ENCODE measurements at places on chromosomes 16 and 17.

GRCh38 chr17:67689534-67690177, 28.1 kb upstream of the NOL11 start:
- peak; percentile 12 for DNase-seq

GRCh38 chr16:73107371-73107770, 59.4 kb upstream of the ZFHX3 start:
- DNase-seq, result no peak

DNA sequence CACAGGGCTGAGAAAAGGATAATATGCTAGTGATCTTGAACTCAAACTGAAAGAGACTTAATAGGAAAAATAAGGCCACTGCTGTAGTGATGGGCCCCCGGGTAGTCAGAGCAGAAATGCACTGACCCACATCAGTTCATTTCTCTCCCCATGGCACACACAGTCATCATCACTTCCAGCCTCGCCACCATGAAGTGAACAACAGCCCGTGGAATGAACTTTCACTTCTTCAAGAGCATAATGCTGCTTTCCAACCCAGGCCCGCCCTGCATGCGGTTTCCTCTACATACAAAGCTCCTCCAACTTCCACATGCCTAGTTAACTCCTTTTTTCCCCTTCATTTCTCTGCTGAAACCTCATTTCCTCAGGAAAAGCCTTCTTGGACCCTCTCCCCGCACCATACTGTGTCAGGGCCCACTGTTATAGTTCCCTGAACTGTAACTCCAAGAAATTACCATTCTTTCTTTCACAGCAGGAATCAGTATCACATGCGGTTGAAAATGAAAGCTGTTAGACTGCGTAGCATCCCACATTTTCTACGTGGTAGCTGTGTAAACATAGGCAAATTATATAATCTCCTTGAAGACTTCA, 65.8 kb upstream of the SMIM36 start:
- DNase-seq, result no peak

GRCh38 chr17:39648616-39649366, 11.8 kb downstream of the STARD3 start:
- no peak for DNase-seq

DNA sequence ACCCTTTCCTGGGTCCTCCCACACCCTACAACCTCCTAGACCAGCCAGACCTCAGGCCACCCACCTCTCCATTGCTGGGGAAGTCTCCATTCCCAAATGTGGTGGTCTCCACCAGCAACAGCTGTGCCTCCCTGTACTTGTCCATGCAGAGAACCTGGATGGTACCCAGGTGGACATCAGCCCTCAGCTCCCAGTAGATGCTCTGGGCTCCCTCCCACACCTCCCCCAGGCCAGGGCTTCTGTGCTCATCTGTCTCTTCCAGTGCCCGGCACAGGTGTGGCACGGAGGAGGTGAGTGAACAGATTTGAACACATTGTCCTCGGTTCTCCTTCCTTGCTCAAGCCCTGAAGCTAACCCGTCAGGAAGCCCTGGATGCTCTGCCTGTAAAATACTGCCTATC, 34.6 kb downstream of the LGALS9 start:
- DNase-seq, result no peak

DNA sequence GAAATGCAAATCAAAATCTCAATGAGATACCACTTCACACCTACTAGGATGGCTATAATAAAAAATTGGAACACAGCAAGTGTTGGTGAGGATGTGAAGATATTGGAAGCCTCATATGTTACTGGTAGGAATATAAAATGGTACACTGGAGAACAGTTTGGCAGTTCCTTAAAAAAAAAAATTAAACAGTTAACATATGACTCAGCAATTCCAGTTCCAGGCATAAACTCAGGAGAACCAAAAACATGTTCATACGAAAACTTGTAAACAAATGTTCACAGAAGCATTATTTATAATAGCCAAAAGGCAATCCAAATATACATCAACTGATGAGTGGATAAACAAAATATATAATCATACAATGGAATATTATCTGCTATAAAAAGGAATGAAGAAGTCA, 28.2 kb downstream of the ZNF652 start:
- DNase-seq, result no peak

DNA sequence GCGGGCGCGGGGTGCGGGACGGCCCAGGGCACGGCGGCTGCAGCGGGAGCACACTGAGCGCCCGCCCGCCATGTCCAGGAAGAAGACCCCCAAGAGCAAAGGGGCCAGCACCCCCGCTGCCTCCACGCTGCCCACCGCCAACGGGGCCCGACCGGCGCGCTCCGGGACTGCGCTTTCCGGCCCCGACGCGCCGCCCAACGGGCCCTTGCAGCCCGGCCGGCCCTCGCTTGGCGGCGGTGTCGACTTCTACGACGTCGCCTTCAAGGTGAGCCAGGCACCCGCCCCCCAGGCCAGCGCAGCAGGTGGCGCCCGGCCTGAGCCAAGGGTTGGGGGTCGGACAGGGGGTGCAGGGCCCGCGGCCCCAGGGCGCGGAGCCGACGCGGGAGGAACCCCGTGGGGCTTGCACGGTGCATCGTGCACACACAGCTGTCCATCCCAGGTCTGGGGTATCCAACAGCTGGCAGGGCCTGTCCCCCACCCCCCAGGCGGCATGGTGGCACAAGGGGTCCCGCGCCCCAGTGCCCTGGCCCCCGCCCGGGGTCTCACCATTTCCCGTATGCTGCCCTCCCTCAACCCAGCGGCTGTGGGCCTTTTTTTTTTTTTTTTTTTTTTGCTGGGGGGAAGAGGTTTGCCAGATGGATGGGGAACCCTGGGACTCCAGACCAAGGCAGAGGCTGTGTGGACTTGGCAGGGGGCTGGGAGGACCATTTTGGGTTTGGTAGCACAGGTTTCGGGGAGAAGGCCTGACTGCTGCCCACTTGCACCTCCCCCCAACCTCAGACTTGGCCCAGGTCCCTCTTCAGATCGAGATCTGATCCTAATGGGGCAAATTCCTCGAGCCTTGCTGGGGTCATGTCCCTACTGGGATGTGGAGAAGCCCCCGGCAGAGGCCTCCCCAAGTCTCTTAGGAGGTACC, 547 bp downstream of the RAB26 start:
- no peak for DNase-seq

- no peak for DNase-seq
Observed at GRCh38 chr17:80248001-80248893, 12.4 kb upstream of the RNF213 start.

- no peak for DNase-seq
Observed at GRCh38 chr16:25501530-25502255, 190.1 kb upstream of the HS3ST4 start.

- peak; percentile 99 for DNase-seq
Observed at GRCh38 chr16:68995011-68995504, 110.4 kb upstream of the HAS3 start.

DNA sequence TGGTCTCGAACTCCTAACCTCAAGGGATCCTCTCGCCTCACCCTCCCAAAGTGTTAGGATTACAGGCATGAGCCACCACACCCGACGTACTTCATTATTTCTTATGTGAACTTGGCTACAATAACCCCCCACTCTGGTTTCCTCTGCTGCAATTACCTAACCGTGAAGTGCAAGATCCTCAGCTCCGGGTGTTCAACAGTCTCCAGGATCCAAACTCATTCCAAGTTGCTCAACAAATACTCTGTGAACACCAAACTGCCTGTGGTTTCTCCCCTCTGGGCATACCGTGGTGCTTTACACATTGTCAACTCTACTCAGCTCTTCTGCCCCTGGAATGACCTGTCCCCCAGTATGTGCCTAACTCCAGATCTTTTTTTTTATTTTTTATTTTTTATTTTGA, 6.8 kb upstream of the SULT1A1 start:
- no peak for DNase-seq

DNA sequence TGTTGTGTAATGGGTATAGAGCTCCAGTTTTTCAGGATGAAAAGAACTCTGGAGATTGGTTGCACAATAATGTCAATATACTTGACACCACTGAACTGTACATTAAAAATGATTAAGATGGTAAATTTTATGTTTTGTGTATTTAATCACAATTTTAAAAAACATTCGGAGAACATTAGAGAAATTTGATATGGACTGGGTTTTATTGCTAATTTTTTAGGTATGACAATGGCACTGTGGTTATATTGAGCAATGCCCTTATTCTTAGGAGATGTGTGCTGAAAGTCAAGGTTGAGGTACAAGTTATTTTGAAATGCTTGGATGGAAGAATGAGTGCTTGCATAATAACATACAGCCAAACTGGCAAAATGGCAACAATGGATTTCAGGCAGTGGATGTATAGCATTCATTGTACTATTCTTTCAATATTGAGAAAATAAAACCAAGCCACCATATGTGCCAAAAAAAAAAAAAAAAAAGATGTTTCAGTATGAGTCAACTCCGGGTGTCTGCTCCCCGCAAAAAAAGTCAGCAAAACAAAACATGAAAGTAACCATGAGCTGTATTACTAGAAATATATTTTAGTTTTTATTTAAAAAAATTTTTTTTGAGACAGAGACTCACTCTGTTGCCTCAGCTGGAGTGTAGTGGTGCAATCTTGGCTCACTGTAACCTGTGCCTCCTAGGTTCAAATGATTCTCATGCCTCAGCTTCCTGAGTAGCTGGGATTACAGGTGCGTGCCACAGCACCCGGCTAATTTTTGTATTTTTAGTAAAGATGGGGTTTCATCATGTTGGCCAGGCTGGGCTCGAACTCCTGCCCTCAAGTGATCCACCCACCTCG, 19.8 kb downstream of the HOXB1 start:
- no peak for DNase-seq

- no peak for DNase-seq
Observed at GRCh38 chr17:33322063-33322462, 29.0 kb upstream of the ASIC2 start.

- no peak for DNase-seq
Observed at GRCh38 chr17:59810894-59811153, 81.9 kb downstream of the TUBD1 start.

DNA sequence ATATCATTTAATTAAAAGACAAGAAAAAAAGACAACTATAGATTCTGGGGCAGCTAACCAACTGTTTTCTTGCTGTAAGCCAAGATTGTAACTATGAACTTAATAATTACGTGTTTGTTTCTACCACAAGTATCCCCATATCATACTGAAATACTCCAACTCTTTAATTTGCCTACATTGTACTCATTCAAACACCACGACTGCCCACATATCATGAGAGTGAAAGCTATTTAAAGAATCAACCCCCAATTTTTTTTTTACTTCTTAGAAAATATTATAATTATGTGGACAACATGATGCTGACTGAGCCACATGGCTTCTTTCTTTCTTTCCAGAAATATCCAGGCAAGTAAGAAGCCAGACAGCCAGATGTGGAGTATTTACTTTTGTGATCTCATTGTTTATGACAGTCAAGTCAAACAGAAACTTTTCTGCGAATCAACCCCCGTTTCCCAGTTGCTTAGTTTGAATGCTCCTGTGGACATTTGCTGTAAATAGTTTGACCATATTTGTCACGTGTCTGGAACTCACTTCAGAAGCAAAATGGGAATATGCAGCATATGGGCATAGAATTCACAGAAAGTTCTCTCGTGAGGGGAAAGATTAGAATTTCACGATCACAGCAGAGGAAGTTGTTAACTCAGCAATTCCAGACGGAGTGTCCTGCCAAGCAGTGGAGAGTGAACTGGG, 126.8 kb upstream of the PSMD7 start:
- DNase-seq, result no peak

DNA sequence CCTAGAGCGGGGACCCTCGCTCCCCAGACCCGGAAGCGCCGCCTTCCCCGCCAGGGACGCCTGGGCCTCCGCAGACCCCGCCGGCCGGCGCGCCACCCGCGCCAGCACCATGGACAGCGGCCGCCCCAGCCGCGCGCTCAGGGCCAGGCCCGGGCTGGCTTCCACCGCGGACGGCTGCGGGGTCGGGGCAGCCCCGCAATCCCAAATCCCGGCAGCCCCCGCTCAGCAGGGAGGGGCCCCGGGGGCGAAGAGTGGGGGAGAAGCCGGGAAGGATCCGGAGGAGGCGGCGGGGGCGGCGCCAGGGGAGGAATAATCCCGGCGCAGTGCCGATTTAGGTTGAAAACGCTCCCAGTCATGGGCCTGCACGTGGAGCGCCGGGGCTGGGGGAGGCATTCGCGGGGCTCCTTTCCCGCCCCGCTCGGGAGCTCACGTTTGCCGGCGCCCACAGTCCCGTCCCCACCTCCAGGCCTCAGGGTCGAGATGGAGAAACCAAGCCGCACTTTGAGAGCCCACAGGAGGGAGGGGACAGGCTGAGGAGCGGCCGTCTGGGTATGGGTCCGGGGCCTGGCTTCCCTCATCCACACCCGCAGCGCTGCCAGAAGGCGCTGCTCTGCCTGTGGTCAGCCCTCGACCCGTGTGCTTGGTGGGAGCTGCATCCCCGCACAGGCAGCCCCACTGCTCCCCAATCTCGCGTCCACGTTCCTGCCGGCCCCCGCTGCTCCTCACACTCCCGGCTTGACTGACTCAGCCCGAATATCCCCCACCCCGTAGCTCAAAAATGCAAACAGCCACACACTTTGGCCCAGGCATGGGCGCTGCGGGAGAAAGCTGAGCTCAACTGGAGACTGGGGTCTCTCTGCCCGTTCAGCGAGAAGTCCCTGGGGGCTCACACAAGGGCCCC, 4.7 kb downstream of the FBXL16 start:
- DNase-seq, result no peak

GRCh38 chr17:72165867-72166439, 45.1 kb downstream of the SOX9 start:
- no peak for DNase-seq

DNA sequence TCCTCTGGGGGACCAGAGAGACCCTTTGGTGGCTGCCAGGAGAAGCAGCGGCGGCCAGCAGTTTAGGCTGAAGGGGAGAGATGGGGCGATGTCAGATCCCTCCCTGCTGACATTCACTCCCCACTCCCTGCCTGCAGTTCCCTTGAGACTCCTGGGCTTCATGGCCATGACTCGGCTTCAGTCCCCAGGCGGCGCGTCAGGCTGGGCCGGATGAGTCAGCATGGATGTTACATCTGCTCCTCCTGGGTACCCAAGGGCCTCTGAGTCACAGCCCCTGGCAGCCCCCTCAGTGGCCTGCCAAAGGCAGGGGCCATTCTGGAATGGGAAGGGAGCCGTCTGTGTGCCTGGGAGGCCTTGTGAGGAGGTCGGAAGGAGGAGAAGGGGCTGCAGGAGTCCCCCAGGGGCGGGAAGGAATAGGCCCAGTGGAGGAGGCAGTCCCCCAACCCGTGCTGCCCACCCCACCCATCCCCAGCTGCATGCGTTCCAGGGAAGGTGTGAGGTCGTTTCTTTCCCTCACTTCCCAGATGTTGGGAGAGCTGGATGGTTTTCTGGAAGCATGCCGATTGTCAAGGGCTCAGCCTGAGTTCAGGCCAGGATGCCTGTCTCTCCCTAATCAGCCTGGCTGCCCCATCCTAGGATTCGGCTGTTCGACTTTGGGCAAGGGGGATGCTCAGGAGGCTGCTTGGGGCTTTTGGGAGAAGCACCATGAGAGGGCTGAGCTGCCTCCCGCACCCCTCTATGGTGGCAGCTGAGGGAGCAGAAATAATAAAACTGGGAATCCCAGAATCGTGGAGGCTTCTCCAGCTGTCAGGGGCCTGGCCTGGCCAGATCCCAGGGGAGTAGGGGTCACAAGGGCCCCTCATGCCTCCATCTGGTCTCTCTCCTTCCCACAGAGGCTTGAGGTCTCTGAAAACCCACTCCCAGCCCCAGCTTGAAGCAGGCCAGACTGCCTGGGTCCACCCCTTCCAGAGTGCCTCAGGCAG, 9.7 kb downstream of the RHBDL3 start:
- peak; percentile 59 for DNase-seq
